Muscle of back (tissue), 13 donors: ENCODE measurements at places on chromosomes 6 and 20.

- no peak for DNase-seq
Measured at GRCh38 chr20:22617160-22617559, 32.8 kb upstream of the FOXA2 start.

DNA sequence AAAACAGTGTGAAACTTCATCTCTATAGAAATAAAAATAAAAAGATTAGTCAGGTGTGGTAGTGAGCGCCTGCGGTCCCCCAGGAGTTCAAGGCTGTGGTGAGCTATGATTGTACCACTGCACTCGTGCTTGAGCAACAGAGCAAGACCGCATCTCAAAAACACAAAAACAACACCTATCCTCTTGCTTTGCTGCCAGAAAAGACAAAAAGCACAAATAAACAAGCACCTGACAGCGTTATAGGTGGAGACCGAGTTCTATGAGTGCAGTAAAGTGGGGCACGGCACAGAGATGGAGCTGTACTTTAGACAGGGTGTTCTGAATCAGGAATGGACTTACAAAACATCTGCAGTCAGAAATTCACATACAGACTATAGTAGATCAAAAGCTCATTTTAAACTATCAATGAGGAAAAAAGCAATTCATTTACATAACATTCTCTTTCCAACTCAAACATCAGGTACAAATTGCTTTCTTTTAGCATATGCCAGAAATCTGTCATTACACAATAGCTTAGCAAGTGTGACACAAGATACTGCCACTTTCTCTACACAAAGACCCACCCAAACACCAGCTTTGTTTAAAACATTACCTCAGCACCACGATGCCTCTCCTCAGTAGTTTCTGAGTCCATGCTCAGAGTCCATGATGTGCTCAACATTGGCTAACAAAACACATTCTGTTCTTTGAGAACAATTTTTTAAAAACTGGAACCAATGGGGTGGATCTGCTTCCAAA lies 10.1 kb downstream of the EZR start:
- DNase-seq, result no peak

DNA sequence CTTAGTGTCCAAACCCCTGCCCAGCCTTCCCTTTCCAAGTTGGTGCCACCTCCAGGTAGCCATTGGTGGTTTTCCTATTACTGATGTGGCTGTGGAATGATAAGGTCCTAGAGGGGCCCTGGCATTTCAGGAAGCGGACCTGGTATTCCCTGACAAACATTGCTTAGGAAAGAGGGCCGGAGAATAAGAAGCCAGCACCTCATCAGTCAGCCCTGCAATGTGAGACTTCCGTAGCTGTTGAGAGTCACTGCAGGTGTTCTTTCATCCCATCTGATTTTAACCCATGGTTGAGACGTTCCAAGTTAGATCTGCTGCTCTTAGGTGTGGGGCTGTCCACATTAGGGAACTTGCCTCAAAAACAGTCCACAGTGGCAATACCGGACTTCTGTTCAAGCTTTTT lies 14.8 kb upstream of the NPEPL1 start:
- no peak for DNase-seq

- DNase-seq, result no peak
Measured at GRCh38 chr6:10800810-10801209, 37.5 kb downstream of the MAK start.

DNA sequence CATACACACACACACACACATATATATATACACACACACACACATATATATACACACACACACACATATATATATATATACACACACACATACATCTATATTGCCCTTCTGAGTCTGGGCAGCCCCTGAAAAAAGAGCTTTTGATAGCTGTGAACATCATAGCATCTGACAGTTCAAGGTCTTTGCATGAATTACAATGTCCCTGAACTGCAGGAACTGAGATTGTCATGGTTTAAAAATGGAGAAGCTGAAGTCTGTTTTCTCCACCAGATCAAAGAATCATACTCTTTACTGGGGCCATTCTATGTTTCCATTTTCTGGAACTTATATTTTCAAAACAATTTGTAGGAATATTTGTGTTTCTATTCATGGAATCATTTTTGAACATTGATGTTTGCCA lies 189.8 kb downstream of the ZDHHC14 start:
- DNase-seq, result no peak

GRCh38 chr20:49935746-49936152 lies 448 bp upstream of the RNF114 start:
- no peak for DNase-seq

DNA sequence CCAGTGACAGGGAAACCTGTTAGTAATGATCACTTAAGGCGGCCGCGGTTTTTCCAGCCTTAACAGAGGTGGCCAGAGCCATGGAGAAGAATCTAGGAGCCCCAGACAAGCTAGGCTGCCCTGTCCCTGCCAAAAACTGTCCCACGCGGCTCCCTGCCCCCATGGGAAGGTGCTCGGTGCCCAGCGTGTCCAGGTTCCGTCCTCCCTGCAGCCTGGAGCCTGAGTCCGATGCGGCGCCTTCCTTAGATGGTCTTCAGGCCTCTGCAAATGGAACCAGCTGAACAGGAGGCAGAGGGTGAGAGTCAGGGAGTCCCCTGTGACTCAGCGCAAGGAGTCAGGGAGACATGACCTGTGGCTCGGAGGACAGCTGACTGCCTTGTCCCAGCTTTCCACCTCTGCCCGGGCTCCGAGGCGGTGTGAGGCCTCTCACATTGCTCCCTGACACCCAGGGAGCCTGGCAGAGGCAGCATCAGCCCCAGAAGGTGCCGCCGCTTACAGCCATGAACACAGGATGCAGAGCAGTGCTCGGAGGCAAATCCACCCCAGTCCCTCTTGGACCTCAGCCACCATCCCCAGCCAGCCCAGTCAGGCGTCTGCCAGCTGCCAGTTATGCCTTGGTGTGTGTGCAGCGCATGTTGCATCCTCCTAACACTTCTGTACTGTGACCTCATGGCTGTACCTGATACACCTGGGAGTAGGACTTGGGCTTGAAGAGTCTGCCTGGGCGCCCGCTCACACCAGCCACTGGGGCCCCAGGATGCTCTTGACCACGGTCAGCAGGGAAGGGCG lies 377.7 kb downstream of the CDH4 start:
- no peak for DNase-seq

GRCh38 chr6:118908441-118908840 lies 14.5 kb downstream of the ASF1A start:
- DNase-seq, result no peak

DNA sequence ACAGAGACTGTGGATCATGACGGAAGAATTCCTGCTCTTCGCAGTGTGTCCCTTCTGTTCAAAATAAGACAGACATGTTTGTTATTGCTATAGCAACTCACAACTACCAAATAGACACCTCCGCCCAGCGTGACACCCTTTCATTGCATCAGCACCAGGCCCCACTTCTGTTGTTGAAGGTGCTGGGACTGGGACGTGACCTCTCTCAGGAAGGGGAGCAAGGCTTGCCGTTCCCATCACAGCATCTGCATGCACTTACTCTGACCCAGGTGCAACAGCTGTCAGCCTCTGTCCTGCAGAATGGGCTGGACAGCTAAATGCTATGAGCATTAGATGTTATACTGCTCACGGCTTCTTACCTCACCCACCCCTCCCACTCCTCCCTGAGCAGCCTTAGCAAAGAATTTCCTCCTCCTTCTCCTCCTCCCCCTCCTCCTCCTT lies 94.1 kb downstream of the DACT2 start:
- DNase-seq, result peak; percentile 77

- no peak for DNase-seq
Measured at GRCh38 chr20:33796263-33796906, 14.8 kb upstream of the CHMP4B start.

DNA sequence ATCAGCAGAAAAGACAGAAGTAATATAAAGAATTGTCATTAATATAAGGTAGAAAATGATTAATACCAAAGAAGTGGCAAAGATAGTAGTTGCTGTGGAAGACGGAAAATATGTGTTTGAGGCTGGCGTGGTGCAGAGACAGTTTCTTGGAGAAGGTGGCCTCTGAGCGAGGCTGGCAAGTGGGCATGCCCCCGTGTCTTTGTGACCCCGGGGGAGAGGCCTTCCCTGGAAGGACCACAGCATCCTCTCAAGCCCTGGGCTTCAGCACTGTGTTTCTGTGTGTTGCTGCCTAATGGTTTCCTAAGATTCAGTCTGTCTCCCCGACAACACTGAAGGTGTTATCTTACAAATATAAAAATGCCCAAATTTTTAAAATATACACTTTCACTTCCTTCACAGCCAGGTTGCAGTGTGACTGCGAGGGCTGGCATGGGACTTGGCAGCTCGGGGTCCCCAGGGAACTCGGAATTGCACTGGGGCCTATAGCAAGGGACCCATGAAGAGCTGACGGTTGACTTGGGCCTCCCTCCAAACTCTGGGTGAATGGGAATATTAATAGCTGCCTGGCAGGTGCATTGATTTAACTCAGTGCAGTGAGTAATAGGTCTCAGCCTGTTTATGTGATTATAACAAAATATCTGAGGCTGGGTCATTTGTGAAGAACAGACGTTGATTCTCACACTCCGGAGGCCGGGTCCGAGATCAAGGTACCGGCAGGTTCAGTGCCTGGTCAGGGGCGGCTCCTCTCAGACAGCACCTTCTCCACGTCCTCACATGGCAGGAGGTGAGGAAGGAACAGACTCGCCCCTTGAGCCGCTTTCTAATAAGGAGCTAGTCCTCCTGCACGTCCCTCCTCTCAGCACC lies 47.4 kb upstream of the AFDN start:
- no peak for DNase-seq

DNA sequence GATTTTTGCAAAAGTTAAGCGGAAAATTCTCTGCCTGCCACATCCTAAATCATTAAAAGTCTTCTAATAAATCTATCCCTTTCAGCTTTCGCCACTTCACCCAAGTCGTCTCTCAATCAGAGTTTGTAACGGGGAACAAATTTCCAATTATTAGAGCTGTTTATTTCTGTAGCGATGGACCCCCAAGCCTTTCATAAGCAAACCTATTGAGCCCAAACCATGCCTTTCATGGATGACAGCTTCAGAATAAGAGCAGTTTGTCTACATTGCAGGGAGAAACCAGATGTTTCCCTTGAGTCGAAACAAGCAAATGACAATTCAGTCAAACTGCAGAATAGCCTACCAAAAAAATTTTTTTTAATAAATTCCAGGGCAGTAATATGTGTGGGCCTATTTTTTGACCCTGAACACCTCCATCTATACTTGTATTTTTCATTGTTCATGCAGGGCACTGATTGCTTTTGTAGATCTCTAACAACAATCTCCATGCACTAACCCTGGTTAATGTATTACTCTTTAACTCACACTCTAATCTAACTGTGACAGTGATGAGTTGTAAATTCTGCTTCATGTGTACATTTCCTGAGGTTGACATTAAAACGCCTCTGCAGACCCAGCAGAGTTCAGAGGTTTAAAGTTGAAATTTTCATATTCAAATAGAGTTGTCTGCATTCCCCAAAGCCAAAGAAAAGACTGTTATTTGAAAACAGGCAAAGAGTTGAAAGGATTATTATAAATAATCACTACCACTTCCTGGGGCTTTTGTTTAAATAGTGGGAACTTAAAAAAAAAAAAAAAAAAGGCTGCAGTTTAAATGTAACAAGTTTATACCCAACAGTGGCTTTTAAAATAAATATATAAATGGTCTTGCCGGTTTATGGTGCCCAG lies 64.5 kb downstream of the ATP9A start:
- no peak for DNase-seq

- DNase-seq, result peak; percentile 12
Measured at GRCh38 chr6:69314531-69314930, 482.3 kb downstream of the LMBRD1 start.

DNA sequence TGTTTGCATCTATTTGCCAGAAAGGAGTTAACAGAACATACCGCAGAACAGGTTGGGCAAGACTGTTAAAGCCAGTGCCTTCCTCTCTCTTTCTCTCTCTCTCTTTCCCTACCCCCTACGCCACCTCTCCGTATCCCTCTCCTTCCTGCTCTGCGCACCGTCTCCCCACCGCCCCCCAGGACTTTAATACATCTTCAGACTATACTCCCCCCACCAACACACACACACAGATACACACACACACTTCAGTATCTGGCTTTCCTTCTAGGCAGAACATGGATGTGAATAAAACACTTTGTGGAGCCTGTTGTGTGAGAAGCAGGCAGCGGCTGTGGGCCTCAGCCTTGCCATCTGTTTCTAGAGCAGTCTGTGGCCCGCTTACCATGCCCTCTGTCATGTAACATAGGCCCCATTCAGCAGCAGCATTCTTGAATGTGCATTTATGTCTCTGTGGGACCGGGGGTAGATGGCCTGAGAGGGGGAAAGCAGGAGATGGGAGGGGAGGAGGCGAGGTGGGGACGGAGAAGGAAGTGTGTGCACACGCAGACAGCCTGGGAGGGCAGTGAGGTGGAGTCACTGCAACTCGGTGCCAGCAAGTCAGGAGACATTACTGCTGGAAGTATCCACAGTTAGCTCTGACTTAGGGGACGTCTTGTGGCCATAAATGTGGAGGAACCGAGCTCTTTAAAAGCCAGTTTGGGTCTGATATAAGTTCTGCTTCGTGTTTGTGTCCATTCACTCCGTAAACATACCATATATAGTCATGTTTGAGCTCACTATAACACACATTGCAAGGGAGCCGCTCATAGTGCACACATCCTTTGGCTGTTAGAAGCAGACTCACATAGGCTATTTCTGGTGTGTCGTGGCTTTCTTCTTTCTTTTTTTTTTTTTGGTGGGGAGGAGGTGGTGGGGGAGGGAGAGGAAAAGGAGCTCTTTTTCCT lies 38.4 kb downstream of the RREB1 start:
- no peak for DNase-seq

- no peak for DNase-seq
Measured at GRCh38 chr6:122130026-122130348, 269.5 kb upstream of the HSF2 start.

GRCh38 chr20:4673371-4674001 lies 48.2 kb upstream of the PRND start:
- no peak for DNase-seq

GRCh38 chr20:12327205-12327604 lies 409.5 kb downstream of the BTBD3 start:
- DNase-seq, result no peak

GRCh38 chr6:123850555-123850954 lies 46.9 kb downstream of the NKAIN2 start:
- no peak for DNase-seq

DNA sequence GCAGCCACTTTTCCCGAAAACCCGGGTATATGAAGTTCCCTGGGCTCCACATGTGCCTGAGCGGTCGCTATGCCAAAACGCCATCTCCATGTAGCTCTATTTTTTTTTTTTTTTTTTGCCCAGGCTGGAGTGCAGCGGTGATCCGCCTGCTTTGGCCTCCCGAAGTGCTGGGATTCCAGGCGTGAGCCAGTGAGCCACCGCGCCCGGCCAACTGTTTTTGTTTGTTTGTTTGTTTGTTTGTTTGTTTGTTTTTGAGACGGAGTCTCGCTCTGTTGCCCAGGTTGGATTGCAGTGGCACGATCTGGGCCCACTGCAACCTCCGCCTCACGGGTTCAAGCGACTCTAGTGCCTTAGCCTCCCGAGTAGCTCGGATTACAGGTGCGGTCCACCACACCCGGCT lies 237.5 kb upstream of the IRAK1BP1 start:
- no peak for DNase-seq
